Eye (tissue), 1 donor: ENCODE measurements at places on chromosomes 3 and 15.

DNA sequence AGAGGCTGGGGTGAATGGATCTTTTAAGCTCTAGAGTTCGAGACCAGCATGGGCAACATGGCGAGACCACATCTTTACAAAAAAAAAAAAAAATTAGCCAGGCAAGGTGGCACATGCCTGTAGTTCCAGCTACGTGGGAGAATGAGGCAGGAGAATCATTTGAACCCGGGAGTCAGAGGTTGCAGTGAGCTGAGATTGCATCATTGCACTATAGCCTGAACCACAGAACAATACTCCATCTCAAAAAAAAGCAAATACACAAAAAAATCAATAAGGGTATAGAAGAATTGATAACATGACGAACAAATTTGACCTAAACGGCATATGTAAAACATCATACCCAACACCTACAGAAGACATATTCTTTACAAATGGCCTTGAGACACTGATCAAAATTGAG, 668.4 kb downstream of the MECOM start:
- no peak for DNase-seq

DNA sequence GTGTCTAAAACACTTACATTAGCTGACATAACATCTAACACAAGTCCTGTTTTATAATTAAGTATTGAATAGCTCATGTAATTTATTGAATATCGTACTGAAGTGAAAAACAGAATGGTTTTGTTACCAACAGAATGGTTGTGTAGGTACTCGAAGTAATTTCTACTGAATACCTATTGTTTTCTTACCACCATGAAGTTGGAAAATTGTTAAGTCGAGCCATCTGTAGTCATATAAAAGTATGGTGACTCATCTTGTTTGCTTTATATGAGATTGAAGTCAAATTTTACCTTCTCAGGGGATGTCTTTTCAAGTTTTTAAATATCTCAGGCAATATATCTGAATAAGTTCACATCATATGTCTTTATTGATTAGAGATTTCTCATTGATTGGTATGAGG, 37.6 kb downstream of the PIAS1 start:
- no peak for DNase-seq

- DNase-seq, result no peak
These were observed 92.0 kb downstream of the MTHFS start for GRCh38 chr15:79804838-79805237.

DNA sequence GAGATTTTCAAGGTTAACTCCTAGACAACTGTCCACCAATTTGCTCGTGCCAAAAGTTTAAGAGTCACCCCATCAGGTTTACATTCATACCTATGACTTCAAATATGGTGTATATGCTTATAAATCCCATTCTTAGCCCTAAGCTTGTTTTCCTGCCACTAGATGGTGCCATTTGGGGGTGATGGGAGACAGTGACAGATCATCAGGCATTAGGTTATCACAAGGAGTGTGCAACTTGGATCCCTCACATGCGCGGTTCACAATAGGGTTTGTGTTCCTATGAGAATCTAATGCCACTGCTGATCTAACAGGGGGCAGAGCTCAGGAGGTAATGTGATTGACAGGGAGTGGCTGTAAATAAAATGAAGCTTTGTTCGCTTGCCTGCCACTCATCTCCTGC, 182.7 kb downstream of the CNTN6 start:
- no peak for DNase-seq

GRCh38 chr15:82960766-82961165, 8.2 kb upstream of the HOMER2 start:
- no peak for DNase-seq

- no peak for DNase-seq
These were observed 108.7 kb downstream of the P2RY1 start for GRCh38 chr3:152943645-152944044.
